Left renal cortex interstitium (tissue), 4 donors: ENCODE measurements at places on chromosomes 2 and 18. TPM values are rescaled to one million over a fixed set of nuclear protein-coding genes. Genes with fewer than 3 reads are reported as not detected.

GRCh38 chr2:131146749-131147148 is 41.6 kb downstream of the PLEKHB2 start:
- DNase-seq: no peak

Gene TMBIM1
- polyA plus RNA-seq: 78.9 TPM

- DNase-seq: no peak
Observed at GRCh38 chr2:17634997-17635396, 94.5 kb downstream of the VSNL1 start.

Gene KCNJ3
- 6.5 TPM for polyA plus RNA-seq

Gene RBMS1
- 160 TPM for polyA plus RNA-seq

DNA sequence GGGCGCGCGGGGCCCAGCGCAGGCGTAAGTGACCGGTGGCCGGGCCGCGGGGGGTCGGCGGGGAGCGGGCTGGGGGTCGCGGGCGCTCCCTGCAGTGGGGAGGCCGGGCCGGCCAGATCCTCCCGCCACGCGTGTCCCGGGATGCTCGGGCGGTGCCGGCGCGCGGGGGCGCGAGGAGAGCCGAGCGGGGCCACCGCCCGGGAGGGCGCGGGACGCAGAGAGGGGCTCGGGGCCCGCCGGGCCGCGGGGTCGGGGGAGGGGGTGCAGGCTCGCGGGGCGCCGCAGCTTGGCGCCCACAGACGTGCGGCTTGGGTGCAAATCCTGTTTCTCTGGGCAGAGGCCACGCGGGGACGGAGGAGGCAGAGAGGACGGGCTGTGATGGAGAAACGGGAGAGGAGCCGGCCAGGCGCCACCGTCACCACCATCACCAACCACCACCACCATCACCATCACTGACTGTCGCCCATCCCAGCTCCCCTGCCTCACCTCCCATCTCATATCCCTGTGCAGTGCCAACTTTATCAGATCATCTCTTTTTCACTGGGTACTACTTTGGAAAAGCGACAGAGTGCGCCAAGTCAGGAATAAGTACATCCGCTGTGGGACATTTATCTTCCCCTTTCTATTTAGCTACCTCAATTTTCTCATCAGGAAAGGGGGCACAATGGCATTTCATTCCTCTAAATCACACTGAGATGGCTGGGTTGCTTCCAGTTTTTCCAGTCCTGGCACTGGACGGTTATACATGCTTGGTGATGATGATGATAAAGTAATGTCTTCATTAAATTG is 97.2 kb upstream of the GPR45 start:
- DNase-seq: no peak

Gene CCDC102B
- 9.1 TPM for polyA plus RNA-seq

- DNase-seq: no peak
Observed at GRCh38 chr2:233353101-233353768, 1.1 kb upstream of the DGKD start.

DNA sequence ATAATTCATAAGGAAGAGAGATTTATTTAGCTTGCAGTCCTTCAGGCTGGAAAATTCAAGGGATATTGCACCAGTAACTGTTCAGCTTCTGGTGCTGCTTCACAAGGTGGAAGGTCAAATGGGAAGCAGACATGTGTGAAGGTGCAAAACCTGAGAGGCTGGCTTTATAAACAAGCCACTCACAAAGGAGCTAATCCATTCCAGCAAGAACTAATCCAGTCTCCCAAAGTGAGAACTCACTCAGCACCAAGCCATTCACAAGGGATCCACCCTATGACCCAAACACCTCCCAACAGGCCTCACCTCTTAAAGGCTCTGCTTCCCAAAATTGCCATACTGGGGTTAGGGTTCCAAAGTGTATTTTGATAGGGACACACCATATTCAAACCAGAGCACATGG is 1018.4 kb upstream of the ACVR2A start:
- DNase-seq: no peak

DNA sequence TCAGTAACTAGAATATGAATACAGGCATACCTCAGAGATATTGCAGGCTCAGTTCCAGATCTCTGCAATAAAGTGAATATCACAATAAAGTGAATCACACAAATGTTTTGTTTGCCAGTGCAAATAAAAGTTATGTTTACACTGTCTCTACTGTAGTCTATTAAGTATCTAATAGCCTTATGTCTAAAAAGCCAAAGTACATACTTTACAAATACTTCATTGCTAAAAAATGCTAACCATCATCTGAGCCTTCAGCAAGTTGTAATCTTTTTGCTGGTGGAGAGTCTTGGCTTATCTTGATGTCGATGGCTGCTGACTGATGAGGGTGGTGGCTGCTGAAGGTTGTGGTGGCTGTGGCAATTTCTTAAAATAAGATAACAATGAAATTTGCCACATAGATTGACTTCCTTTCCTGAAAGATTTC is 159.4 kb downstream of the MYO1B start:
- DNase-seq: no peak

DNA sequence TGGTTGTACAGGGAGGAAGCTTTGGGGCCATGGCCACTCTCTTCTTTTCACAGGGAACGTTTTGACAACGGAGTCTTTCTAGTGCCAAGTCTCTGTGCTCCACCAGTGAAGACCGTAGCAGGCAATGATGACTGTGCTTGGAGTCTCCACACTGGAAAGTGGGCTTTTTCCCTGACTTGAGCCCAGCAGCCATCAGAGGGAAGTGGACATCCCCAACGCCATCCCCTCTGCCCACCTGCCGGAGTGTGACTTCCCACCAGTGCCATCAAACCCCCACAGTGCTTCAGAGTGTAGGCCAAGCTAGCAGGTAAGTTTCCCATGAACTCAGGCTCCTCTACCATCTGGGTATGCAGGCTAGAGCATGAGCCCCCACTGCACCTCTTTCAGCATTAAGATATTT is 78.7 kb downstream of the APOB start:
- DNase-seq: no peak

DNA sequence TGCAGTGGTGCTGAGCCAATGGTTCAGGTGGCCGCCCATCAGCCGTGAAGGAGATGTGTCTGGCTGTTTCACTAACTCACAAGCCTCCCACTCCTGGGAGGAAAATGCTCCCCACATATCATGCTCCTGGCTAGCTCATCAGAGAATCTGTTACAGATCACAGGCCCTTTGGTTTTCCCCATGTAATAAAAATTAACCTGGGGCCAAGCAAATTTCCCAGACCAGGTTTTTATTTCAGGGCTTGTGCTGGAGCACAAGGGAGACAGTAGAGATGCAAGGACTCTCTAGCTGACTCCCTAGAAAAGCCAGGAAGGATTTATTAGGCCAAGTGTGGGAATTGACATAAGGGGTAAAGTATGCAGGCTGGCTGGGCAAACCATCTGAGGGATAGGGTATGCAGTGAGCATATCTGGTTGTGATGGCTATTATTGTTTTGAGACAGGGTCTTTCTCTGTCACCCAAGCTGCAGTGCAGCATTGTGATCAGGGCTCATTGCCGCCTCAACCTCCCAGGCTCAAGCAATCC is 40.6 kb upstream of the CCBE1 start:
- no peak for DNase-seq

Gene TDRD15
- 0.04 TPM for polyA plus RNA-seq

DNA sequence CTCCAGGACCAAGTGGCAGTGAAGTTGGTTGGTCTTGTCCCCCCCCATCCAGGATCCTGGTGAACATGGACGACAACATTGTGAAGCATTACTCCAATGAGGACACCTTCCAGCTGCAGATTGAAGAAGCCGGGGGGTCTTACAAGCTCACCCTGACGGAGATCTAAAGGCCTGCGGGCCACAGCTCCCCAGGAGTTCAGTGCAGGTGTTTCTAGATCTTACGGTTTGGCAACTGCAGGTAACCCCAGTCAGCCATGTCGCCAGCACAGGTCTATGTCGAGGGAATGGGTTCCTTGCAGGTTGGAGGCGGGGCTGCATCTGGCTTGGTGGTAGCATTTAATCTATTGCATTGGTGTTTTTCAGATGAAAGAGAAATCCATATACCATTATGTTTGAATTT is 42.8 kb upstream of the KLF11 start:
- no peak for DNase-seq

Gene AFF3
- polyA plus RNA-seq: 26.6 TPM

Gene RGPD6
- 58.9 TPM for polyA plus RNA-seq

GRCh38 chr18:23415515-23415914 is 37.6 kb upstream of the RIOK3 start:
- DNase-seq: no peak
